Central memory CD4-positive, alpha-beta T cell (primary cell): ENCODE measurements at places on chromosomes 7 and 10.

DNA sequence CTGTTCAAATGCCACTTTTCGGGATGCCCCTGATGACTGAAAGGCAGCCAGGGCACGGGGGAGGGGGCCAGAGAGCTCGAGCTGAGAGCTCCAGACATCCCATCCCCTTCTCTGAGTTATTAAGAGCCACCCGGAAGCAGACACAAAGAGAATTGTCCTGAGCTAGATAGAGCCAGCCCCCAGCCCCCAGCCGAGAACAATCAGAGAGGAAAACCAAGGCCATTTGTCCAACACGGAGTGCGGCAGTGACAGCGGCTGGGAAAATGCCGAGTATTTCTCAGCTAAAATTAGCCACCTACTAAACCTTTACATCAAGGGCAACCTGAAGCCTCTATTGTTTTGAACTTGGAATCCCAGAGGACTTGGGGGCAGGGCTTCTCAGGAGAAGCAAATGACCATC, 51.0 kb downstream of the UNC5B start:
- DNase-seq: no peak

DNA sequence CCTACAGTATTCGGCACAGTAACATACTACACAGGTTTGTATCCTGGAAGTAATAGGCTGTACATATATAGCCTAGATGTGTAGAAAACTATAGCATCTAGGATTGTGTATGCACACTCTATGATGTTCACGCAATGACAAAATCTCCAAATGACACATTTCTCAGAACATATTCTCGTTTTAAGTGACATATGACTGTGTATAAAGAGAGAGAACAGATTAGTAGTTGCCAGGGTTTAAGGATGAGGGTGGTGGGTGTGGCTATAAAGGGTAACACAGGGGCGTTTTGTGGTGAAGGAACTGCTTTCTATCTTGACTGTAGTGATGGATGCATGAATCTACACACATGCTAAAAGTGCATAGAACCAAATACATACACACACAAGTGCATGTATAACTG, 101.2 kb downstream of the ARL4A start:
- no peak for DNase-seq

- DNase-seq: no peak
Observed at GRCh38 chr7:16684935-16685334, 39.0 kb downstream of the BZW2 start.

DNA sequence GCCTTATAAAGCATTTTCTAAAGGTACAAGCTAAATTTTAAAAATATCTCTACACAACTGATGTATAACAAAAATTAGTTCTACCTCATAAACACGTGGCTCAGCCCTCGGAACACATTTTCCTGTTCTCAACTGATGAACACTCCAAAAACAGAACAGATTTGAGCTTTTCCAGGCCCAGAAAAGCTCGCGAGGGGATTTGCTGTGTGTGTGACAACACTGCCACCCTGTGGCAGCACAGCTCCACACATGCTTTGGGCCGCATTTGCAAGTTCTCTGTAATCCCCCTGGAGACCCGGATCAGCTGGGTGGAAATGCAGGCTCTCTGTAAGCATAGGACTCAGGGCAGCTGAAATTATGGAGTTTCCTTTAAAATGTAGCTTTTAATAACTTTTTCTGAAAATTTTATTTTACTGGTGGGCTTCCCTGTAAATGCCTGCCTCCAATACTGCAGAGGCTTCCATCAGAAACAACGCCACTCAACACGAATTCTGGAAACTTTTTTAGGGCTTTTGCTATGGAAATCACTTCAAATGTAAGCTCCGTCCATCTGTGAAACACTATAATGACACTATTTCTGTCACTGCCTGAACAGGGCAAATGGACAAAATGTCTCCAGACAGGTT, 155.5 kb downstream of the COBL start:
- peak; percentile 44 for DNase-seq

DNA sequence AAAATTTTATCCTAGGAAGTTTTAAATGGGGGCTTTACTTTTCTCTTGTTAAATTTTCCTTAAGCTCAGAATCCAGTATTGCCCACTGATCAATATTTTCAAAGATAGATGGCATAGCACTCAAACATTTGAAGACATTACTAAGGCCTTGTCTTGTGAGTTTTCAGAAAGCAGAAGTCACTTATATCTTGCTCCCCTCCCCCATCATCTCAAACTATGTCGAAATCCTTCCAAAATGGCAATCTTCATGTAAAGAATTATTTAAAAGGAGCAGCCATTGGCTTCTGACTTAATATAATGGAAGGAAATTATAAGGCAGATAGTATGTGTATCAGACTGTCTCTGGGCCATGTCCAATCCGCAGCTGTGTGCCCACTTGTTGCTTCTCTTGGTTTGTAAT, 553.5 kb upstream of the C7orf33 start:
- no peak for DNase-seq

- DNase-seq: no peak
Observed at GRCh38 chr7:106313966-106314365, 29.2 kb upstream of the NAMPT start.

- no peak for DNase-seq
Observed at GRCh38 chr10:91416339-91416855, 6.3 kb downstream of the HECTD2 start.

GRCh38 chr7:121187676-121188075, 141.1 kb upstream of the WNT16 start:
- no peak for DNase-seq

- no peak for DNase-seq
Observed at GRCh38 chr7:71829515-71829914, 582.6 kb downstream of the CALN1 start.

GRCh38 chr10:48798481-48799254, 114.0 kb downstream of the WDFY4 start:
- DNase-seq: no peak

DNA sequence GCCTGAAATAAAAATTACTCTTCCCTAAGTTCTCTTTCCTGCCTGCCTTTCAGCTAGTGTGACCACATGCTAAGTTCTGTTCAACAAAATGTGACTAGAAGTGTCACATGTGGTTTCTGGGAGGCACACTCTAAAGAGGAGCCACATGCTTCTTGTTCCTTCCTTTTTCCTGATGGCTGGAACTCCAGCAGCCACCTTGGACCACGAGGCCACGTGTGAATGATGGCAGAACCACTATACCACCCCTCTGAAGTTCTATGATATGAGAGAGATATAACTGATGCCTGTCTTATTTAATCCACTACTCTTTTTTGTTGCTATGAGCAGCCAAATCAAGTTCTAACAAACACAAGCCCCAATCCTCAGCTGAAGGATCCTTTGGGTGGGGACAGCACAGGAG, 8.1 kb downstream of the PODXL start:
- DNase-seq: no peak

DNA sequence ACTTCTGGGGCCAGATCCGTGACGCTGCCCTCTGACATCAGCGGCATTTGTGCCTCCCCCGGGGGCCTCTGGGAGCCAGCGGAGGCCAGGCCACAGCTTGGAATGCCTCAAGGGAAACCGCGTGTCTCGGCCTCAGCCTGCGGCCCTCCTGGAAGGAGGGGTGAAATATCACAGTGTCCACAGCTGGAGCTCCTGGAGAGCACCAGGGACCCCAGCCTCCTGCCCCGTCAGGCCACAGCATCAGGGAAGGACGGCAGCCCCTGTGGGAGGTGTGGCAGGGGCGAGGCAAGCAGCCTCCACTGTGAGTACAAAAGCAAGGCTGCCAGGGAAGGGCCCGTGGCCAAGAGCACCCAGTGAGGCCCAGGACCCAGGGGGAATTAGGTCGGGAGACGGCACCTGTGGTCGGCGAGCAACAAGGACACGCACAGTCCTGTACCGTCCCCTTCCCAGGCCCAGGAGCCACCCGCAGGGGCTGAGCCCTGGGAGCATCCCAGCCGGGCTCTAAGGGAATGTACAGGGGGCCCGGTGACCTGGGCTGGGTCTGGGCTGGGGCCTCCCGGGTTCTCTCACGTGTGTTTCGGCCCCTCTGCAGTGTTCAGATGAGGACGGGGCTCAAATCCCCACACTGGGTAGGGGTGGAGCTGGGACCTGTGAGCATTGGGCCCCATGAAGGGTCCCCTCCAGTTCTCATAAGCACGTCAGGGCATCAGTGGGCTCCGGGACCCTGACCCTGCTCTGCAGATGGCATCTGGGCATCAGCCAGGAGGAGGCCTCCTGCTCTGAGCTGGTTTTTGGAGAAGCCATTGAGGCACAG, 18.7 kb upstream of the KNDC1 start:
- no peak for DNase-seq

DNA sequence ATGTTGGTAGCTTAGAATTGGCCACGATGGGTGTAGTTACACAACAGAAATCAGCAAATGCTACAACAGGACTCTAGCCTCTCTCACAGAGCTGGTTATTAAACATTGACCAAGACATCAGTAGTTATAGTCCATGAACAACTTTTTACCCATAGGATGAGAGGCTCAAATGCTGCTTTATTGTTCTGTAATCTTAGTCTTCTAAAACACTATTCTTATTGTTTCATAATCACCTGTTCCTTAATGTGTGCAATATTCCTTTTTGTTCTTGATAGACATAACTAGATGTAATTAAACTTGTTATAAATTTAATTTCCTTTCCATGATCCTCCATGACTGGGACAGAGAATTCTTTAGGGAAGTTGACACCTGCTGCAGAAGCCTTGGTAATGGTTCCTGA, 356.9 kb downstream of the EXOC4 start:
- no peak for DNase-seq

DNA sequence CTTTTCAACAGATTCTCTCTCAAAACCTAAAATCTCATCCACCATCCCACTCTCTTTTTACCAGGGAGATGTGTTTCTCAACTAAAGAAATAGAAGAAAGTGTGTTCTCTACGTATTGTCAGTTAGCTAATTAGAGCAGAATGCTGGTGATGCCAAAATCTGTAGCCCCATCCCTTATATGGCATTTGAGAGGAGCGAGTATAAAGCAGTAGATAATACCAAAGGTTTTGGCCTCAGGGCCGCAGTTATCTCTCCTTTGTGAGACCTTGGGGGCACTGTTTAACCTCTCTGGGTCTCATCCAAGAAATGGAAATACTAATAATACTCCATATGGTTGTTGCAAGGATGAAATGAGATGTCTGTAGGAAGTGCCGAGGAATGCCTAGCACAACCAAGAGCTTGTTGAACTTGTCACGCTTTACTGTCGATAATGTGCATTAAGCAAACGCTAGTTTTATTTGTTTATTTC, 456 bp upstream of the DLD start:
- DNase-seq: no peak

- DNase-seq: no peak
Observed at GRCh38 chr7:100247152-100247757, 27.5 kb downstream of the PVRIG start.

DNA sequence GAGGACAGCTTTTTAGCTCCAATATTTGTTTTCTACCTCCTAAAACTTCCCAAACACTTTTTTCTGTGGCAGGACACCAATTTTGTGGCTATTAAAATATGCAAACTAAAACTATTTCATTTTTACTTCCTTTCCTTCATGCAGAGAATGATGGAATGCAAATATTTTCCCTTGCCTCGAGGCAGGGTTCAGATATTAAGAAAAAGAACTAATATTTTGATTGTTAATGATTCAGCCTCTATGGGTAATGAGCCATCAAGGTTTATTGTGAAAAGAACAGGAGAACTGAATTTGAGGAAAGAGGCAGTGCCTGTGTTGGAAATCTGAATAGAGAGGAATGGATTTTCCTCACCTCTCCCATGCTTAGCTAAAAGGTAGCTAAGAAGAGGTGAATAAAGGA, 43.1 kb upstream of the CASD1 start:
- no peak for DNase-seq

- no peak for DNase-seq
Observed at GRCh38 chr10:29435809-29436501, 147.1 kb downstream of the LYZL1 start.

DNA sequence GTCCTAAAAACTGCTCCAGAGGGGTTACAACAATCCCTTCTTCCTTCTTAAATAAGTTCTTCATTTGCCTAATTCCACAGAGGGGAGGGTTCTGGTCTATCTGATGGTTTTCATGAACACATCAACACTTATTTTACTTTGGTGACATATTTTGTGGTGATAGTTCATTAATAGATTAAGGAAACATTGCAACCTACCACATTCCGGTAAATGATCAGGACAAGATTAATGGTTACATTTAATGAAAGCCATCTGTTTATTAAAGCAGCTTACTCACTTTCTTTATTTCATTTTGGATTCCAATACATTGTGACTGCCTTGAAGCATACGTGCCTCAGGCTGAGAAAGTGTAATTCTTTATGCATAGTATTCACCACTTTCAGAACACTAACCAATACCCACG, 101.0 kb downstream of the SKIDA1 start:
- no peak for DNase-seq
